Ascending aorta (tissue), 2 donors: ENCODE measurements at places on chromosomes 3 and 15. TPM values are rescaled to one million over a fixed set of nuclear protein-coding genes. Genes with fewer than 3 reads are reported as not detected.

The KLHL40 gene
- total RNA-seq: not detected

The GOLGA8N gene
- total RNA-seq: 20.6 TPM

The NAALADL2 gene
- 5.9 TPM for total RNA-seq

DNA sequence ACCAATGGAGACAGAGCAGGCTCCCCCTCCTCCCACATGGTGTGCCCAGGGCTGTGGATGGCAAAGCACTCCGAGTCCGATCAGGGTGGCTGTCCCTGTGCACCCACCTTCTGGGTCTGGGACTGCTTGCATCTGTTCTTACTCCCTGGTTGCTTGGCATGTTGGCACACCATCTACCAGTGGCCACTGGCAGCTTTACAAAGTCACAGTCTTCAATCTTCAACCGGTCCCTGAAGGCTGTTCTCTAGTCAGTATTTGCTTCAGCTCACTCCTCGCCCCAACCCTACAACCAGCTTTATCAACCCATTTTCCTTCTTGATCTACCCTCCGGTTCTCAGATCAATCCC lies 14.8 kb downstream of the HOMER2 start:
- DNase-seq: no peak

The MYRIP gene
- 12.7 TPM for total RNA-seq

DNA sequence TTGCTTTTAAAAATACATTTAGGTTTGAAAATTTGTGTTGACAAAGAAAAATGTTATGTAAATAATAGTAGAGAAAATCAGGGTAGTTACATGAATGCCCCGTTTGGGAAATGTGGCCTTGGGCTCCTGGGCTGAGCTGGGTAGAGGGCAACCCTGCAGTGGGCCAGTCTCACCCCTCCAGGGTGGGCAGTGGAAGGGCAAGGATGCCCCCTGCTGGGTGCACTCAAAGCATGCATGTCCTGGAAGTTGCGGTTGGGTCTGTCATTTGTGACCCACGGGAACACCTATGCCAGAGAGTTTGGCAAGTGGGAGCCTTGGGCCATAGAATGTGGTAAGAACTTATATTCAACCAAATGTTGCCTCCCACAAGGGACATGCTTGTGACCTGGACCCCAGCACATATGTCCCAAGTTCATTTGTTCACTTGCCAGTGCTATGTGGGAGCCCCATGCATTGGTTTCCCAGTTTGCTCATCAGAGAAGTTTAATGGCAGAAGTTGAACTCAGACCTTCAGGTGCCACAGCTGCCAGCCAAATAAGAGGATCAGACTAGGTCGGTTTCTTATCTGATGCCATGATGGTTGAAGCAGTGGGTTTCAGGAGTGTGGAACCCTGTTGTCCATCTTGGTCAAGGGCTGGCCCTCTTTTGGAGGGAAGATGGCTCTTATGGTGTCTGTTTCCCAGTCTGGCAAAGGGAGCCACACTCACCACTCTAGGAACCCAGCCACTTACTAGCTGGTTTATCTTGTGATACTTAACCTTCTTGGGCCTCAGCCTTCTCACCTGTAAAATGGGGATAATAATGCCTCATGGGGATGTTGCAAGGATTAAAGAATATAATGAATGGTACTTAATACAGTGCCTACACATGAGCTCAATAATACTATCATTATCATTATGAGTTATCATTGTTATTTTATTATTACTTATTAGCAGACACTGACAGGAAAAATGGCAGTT lies 2.5 kb upstream of the PLCB2 start:
- no peak for DNase-seq

DNA sequence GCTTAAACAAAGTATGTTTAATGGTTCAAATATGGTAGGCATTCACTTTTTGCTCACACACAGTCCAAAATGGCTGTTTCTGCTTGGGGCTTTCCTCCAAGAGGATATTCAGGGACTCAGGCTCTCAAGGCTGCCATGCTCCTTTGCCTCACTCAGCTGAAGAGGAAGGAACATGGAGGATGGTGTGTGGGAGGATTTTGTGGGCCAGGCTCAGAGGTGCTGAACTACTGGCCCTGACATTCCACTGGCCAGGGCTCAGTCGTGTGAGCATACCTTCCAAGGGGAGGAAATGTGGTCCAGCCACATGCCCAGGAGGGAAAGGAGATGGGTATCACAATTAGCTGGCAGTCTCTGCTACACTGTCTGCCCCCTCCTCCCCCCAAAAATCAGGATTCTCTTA lies 8.7 kb downstream of the PXYLP1 start:
- no peak for DNase-seq

- no peak for DNase-seq
Observed at GRCh38 chr15:82731527-82731926, 21.9 kb upstream of the AP3B2 start.
